Nephron progenitor cell (in vitro differentiated cells): ENCODE measurements at places on chromosomes 11 and 22.
A peak's percentile ranks its signal among the peaks of the same experiment; 100 is the strongest.

- DNase-seq = no peak
Measured at GRCh38 chr11:11182261-11182660, 170.8 kb downstream of the CSNK2A3 start.

- DNase-seq = no peak
Measured at GRCh38 chr11:33997584-33998251, 53.8 kb upstream of the CAPRIN1 start.

GRCh38 chr11:67607507-67607906, 771 bp downstream of the NDUFV1 start:
- DNase-seq = no peak

- DNase-seq = no peak
Measured at GRCh38 chr22:31683181-31684105, 21.4 kb upstream of the PISD start.

DNA sequence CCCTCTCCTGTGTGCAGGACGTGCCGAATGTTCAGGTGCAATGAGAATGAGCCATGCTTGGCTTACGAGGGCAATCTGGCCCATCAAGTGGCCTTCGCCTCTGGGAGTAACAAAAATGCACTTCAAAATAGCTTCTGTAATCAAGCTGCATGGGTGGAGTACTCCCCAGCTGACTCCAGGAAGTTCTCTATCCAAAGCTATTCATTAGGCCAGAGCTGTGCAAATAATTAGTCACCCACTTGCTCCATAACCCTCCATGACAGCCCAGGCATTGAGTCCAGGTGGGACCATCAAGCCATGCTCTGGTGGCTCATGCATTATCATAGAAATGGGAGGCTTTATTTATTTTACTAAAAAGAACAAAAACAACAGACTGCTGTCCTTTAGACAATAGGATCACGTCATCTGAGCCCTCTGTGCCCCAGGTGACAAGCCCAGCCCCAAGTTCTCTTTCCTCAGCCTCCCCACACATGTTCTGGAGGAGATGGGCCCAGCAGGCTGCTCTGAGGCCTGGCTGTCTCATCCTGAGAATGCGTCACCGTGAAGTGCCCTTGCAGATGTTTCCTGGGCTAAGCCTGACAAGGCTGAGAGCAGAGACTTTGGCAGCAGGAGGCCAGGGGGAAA, 244.7 kb downstream of the ETS1 start:
- DNase-seq = no peak

- no peak for DNase-seq
Measured at GRCh38 chr11:111715142-111715816, 50.9 kb downstream of the PPP2R1B start.

- DNase-seq = no peak
Measured at GRCh38 chr22:41949297-41949965, 2.5 kb upstream of the CENPM start.

DNA sequence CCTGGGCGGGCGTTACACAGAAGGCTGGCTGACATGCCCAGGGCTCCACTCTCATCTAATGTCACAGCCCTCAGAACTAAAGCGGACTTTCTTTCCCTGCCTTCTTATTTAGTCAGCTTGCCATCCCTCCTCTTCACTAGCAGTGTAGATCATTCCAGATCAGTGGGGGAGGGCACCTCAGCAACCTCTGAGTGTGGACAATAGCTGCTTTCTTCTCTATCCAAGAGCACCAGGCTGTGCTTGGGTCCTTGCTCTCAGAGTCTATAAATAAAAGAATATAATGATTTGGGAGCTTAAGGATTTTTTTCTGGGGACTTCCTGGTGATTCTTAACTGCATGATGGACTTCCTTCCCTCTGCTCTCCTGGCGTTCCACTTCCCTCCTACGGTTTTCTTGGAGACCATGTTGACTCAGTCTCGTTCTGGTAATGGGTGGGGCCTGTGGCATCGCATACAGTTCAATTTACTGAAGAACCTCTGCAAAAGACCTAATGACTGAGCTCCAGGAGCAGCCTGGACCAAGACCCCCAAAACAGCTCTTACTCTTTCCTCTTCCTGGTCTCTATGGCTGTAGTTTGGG, 2.9 kb upstream of the HMBS start:
- DNase-seq = no peak

DNA sequence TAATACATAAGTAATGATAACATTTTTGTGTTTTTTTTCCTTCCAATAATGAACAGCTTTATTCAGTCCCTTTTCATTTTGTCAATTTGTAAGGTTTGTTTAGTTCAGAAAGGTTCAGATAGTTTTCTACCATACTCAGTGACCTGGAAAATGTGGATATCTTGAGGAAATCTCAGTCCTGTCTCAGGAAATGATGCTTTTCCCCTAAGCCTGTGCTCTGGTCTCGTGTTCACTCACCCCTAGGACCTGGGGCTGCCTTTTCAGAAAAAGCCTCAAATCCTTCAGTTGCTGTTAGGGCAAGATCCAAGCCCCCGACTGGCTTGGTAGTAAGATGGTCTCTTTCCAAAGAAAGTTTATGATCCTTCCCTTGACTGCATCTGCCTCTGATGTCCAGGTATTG, 21.8 kb downstream of the MS4A6A start:
- DNase-seq = no peak

DNA sequence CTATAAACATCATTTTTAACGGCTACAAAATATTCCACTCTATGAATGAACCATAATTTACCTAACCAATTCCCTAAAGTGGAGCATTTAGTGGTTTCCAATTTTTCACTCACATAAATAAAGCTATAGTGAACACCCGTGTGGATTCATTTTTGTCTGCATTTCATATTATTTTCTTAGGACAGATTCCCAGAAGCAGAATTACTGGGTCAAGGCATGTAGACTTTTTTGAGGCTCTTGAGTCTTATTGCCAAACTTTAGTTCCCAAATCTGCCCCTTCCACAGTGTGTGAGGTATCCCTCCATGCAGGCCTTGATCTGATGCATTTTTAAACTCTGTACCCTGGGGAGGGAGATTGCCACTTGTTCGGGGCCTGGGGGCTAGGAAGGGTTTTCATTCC, 198.2 kb downstream of the TENM4 start:
- DNase-seq = no peak

DNA sequence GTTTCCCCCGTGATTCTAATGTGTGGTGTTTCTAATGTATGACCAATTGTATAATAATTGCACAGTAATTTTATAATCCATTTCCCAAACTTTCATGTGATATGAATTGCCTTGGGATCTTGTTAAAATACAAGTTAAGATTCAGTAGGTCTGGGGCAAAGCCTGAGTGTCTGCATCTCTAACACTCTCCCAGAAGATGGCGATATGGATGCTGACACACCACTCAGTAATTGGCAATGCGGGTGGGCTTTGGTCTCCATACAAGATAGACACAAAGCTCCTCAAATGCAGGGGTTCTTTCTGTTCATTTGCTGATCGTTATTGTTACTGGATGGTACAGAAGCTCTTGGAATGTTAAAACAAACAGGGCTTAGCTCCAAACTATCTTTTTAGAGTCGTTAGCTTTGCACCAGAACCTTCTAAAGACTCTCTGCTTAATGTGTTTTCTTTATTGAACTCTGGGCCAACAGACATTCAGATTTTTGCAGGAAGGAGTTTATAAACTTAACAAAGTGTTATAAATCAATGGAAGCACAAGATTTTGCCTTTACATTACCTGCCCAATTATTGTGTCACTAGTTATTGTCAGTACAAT, 45.4 kb upstream of the ANO3 start:
- DNase-seq = peak; percentile 49

DNA sequence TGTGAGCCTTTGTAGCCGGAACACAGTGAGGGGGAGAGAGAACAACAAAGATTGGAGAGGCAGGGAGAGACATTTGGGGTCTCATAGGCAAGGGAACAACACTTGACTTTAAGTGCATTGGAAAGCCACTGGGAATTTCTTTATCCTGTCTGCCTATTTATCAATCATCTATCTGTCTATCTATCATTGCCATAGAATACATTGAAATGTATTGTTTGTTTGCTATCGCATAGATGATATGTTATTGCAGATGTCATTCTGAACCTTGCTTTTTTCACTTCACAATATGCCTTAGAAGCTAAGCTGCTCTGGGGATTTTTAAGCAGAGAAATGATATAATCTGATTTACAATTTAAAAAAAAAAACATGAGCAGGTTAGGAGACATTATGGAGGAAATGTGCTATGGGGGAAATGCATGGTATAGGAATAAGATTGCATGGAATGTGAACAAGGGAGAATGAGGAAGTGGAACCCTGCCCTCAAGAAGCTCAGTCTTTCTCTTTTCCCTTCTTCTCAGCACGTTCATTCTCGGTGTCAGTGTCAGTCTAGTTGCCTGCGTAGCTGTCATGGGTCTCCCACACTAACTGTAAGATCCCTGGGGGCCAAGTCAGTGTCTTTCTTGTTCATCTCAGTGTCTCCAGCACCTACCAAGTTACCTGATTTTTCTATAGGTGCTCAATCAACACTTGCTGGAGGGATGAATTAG, 158.7 kb upstream of the ARHGAP20 start:
- DNase-seq = no peak

DNA sequence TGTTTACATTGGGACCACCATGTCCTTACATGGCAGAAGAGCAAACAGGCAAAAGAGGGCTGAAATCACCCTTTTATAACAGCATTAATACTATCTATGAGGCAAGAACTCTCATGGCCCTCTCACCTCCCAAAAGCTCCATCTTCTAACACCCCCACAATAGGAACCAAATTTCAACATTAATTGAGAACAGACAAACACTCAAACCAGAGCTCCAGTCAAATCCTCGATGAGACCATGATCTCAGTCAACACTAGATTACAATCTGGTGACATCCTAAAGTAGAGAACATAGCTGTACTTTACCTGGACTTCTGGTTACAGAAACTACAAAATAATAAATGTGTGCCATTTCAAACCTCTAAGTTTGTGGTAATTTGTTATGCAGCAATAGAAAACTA, 25.1 kb downstream of the OR2AG2 start:
- DNase-seq = no peak

DNA sequence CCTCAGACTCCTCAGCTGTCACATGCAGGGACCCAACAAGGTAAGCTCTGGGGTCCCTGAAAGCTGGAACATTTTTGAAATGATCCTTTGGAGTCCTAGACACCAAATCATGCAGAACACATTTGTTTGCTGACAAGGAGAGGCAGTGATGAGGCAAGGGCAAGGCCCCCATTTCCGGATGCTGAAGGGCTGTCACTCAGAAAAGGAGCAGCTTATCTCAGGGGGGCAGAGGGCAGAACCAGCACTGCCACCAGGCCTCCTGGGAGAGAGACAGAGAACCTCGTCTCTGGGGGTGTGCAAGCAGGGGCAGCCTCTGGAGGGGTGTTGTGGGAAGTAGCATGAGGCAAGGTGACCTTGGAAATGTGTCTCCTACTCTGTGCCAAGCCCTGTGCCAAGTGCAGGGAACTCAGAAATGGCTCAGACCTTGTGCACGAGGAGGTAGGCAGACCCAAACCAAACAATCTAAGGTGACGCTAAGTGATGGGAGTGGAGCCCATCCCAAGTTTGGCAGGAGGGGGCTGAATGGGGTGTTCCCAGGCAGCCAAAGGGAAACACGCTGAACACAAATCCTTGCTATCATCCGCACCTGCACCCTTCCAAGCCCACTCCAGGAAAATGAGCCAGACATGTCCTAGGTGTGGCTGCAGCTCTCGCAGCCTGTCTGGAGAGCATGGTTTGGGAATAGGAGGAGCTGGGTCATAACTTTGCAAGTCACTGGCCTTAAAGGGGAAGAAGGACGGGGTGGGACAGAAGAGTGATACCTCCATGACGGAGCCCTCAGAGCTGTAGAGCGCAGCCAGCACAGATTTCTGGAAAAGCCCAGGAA, 94.2 kb downstream of the PDE2A start:
- no peak for DNase-seq

DNA sequence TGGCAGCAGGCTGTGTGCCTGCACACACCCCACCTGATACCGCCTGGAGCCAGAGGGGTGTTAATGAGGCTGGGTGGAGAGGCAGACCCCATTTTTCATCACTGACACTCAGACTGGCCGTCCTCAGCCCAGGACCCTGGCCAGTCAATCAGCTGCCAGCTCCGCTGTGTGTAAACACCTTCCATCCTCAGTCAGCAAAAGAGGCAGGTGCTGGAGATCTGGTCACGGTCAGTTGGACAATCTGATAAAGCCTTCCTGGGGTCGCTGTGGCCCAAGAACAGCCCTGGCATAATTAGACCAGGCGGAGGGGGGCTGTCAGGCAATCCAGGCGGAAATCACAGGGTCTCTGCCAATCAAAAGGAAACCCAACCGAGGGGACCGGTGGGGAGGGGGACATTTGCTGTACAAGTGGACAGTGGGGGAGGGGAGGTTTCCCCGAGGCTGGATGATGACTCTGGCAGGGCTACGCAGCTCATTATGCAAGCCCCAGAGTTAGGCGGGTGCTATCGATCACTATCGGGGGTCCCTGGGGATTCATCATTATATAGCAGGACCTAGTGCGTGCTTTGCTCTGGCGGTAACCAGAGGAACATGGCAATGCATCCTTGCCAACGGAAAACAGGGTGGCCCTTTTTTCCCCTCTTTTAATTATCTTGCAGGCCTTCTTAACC, 72.9 kb downstream of the ABTB2 start:
- peak; percentile 19 for DNase-seq

DNA sequence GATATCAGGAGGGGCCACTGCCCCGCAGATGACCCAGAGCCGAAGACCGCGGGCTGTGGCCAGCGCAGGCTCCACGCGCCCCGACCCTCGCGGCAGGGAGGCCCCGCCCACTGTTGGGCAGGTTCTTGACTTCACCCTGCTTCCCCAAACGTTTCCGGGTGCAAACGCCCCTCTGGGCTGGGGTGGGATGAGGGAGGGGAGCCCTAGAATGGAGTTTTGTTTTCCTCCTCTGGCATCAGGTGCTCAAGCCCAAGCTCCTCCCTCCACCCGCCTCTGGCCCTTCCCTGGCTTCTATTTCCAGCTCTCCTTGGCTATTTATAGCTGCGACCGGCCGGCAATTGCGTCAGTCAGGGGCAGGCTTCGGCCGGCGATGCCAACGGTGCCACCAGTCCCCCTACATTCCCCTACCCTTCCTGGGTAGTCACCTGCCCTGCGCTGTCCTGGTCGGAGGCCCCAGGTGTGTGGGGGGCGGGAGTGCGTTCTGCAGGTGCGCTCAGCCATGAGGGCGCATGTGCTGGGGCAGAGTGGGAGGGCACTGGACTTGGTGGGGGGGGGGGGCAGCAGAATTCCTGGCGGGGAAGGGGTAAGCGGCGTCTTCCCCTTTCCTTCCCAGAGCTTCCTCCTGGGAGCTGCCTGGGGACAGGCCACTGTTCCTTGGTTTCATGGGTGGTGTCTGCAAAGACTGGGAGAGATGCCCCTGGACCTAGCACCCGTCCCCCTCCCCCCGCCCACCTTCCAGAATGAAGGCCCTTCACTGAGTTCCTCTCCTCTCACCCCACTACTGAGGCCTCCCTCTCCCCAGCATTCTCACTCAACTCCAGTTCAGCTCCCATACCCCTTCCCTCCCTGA, 23.6 kb downstream of the DUSP8 start:
- DNase-seq = peak; percentile 45

DNA sequence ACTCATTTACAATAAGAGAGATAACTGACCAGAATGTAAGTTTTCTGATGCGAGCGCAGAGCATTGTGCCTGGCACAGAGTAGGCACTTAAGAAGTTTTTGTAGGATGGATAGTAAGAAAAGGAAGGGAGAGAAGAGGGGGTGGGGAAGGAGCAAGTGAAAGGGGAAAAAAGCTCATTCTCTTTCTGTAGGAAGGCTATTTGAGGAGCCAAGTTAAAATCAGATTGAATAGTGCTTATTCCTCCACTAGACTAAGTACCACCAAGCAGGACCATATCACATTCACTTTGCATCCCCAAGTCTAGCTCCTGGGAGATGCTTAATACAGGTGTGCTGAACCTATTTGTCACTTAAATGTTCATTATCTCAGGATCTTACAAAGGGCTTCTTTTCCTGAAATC, 14.1 kb upstream of the CRKL start:
- DNase-seq = no peak

- DNase-seq = no peak
Measured at GRCh38 chr11:26551186-26551801, 20.8 kb downstream of the MUC15 start.

GRCh38 chr11:10122326-10123197, 171.5 kb downstream of the SBF2 start:
- no peak for DNase-seq
